HEK293T (cell line): ENCODE measurements at places on chromosomes 11 and 22.

- DNase-seq: no peak
These were observed 49.8 kb downstream of the BMAL1 start for GRCh38 chr11:13327421-13327820.

GRCh38 chr22:20437613-20438426, at the start of gene SCARF2:
SCARF2 (minus strand) TSS chr22:20437825; CDS start chr22:20437754, 71 bp downstream.
- peak; percentile 87 for DNase-seq

DNA sequence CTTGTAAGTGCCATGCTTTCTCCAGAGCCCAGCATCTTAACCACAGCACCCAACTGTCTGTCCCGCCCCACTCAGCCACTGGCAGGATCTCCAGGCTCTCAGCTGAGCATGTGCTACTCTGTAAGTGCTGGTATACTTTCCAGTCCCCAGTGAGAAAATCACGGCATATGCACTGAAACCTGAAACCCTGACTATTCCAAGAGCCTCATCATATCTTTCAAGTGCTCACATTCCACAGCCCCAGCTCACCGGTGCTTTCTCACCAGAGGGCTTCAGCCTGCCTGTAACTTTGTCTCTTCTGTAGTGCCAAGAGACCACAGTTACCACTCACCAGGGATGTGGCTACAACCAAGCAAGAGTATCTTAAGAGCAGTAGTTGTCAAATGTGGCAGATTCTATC, 24.4 kb upstream of the PAMR1 start:
- DNase-seq: peak; percentile 22

- DNase-seq: no peak
These were observed 997.8 kb downstream of the BRD1 start for GRCh38 chr22:48829908-48830307.

- no peak for DNase-seq
These were observed 15.8 kb downstream of the NAV2 start for GRCh38 chr11:19728436-19728835.

DNA sequence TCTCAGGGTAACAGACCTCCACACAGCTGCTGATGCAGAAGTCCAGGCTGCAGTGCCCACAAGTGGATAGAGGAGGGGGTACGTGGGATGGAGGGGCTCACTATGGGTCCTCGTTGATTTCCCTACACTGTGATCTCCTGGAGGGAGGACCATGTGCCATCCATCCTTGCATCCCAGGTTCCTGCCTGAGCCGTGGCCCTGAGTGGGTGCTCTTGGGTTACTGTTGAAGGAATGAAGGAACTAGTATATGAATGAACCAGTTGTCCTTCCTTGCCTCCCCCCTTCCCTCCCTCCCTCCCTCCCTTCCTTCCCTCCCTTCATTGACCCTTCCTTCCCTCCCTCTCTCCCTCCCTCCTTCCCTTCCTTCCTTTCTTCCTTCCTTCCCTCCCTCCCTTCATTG, 15.4 kb downstream of the APOBEC3B start:
- DNase-seq: no peak

GRCh38 chr11:123386796-123387510, 43.1 kb upstream of the GRAMD1B start:
- no peak for DNase-seq

DNA sequence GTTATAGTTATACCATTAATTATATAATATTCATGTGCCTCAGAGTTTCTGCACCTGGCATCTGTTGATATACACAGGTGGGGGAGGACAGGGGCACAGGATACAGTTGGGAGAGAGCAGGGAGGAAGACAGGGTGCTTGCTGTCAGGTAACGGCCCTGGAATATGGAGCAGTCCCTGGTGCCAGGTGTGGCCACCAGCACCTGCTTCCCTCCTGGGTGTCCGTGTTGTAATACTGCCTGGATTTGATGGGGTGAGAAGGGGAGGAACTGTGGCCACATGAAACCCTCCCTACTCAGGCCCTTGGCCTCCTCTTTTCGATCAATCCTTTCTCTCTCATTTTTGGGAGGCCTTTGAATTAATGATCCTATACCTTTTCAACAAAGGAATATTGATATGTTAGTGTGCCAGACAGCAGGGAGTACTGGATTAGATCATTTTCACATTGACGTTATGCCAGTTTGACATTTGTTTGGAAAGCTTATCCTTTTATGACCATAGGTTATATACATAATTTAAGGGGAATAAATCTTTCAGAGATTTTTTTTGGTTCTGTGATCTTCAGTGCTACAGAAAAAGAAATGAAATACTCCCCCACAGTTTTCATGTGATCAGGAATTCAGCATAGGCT, 88.6 kb downstream of the TEAD1 start:
- DNase-seq: no peak

DNA sequence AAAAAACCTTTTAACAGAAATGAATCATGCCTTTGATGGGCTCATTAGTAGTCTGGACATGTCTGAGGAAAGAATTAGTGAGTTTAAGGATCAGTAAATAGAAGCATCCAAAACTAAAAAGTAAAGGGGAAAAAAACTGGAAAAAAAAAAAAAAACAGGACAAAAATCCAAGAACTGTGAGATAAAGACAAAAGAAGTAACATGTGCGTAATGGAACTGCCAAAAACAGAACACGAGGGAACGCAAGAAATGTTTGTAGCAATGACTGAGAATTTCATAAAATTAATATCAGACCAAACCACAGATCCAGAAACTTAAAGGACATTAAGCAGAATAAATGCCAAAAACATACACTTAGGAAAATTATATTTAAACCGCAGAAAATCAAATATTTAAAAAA, 77.4 kb downstream of the MS4A13 start:
- no peak for DNase-seq

- no peak for DNase-seq
These were observed 19.3 kb downstream of the MOB2 start for GRCh38 chr11:1467270-1467669.
